ENCODE measurements at places on chromosomes 11 and 22.
A peak's percentile ranks its signal among the peaks of the same experiment; 100 is the strongest.

DNA sequence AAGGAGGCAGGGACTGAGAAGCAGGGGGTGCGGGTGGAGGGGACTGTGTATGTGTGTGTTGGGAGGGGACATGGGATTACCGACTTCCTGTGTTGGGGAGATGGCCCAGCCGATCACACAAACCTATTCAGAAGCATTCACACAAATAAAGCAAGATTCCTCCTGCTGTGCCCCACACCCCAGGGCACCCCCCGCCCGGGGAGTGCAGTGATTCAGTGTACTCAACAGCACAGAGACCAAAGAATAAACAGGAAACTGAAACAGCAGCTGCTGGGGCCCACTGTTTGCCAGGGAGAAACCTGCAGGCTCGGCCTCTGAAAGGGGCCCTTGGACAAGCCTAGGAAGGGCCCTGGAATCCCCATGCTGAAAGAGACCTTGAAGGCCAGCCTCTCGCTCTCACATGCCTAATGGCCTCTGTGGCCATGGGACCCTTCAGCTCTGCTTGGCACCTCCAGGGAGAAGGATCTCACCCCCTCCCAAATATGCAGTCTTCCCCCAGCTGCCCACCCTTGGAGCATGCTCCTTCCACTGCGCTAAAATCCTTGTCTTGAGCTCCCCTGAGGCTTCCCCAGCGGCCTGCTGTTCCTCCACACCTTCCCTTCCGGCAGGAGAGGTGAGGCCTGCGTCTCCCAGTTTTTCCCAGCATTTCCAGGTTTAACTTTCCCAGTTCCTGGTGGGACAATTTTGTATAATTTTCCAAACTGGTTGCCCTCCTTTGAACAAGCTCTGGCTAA, 72.9 kb downstream of the CSNK2A3 start:
- no peak for DNase-seq

- DNase-seq: no peak
These were observed 46.9 kb upstream of the TTC12 start for GRCh38 chr11:113267493-113267892.

DNA sequence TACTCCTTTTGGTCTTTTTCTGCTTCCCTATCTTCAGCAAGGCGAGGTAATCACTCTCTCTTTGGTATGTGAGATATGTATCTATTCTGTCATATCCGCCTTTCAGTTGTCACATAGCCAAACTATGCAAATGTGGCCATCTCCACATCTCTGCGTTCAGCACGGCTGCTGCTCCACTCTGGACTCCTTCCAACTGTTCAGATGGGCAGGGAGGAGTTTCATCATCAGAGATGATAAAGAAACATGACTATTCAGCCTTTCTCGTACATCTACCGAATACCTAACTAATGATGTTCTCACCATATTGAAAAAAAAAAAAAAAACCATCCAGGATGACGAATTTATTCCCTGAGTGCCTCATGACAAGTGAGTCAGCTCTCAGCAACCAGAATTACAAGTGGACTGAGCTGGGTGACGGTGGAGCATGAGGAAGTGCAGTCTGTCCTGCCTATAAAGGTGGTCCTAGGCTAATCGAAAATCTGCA, 899.6 kb downstream of the OPCML start:
- peak; percentile 50 for DNase-seq

DNA sequence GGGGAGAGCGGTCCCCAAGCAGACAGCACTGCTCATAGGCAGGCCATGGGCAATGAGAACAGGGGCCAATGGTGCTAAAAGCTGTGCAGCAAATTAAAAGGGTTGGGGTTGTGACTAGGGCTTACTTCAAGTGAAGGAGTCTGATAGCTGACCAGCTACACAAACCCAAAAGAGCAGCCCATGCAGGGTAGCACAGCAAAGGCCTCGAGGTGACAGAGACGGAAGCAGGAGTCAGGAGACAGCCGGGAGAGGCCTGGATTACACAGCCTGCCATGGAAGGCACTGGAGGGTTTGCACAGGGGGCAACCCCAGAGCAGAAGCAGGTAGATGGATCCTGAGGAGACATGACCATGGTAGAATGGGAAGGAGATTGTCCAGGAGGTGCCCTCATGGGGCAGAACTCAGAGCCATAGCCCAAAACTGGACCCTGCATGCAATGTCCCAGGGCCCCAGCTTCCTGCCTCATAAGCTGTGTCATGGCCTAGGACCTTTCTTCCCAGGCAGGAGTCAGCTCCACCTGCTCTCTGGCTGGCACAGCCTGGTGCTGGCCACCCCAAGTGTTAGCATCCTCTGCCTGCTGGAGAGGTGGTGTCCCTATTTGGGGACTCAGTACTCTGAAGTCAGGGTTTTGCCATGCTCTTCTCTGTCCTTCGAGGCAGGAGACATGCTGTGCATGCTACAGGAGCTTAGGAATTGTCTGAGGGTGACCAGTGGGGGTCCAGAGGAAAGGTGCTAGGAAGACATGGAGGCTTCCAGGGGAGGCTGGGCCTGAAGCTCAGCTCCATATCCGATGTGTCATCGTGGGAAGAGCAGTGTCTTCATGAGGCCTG, 33.3 kb downstream of the RSPH14 start:
- no peak for DNase-seq

DNA sequence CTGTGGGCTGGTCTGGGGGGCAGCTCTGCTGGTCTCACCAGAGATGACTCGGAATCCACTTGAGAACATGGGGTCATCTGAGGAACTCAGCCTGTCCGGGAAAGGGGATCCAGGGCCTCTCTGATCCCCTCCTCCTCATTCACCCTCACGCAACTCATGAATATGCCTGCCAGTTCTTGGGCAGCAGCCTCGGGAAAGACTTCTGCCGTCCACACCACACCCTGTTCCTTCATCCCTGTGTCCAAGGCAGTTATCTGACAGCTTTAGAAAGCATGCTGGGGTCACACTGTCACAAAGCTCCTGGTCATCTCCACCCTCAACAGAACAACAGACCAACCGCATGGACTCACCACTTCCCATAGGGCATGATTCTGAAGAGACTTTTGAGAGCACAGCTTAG, 88.3 kb downstream of the AMOTL1 start:
- no peak for DNase-seq

GRCh38 chr22:22877523-22878210, 9.9 kb upstream of the IGLL5 start:
- peak; percentile 31 for DNase-seq

DNA sequence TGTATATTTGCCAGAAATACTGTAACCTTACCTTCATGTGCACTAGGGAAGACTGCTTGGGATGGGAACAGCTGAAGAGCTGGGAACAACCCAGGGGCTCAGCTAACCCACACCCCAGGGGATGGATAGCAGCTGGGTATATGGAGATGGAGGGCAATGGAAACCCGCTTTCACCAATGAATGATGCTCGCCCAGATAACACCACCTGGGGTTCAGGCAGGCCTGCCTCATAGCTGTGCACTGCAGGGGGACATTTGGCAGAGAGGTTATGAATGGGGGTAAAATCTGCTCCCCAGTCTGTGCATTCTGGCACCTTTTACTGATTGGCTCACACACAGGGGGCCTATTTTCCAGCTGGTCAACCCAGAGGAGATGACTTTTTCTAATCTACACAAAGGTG, 170.7 kb downstream of the CHST1 start:
- DNase-seq: no peak

Measured in SW 1271 (cell line).